Fibroblast of the aortic adventitia (primary cell): ENCODE measurements at places on chromosomes 2 and 18. TPM values are rescaled to one million over a fixed set of nuclear protein-coding genes. Genes with fewer than 3 reads are reported as not detected.

Gene MROH2A
- under 0.01 TPM in 1 of 2 replicates, not detected in the other for total RNA-seq

Gene MYCN
- not detected in 2 replicates for total RNA-seq

DNA sequence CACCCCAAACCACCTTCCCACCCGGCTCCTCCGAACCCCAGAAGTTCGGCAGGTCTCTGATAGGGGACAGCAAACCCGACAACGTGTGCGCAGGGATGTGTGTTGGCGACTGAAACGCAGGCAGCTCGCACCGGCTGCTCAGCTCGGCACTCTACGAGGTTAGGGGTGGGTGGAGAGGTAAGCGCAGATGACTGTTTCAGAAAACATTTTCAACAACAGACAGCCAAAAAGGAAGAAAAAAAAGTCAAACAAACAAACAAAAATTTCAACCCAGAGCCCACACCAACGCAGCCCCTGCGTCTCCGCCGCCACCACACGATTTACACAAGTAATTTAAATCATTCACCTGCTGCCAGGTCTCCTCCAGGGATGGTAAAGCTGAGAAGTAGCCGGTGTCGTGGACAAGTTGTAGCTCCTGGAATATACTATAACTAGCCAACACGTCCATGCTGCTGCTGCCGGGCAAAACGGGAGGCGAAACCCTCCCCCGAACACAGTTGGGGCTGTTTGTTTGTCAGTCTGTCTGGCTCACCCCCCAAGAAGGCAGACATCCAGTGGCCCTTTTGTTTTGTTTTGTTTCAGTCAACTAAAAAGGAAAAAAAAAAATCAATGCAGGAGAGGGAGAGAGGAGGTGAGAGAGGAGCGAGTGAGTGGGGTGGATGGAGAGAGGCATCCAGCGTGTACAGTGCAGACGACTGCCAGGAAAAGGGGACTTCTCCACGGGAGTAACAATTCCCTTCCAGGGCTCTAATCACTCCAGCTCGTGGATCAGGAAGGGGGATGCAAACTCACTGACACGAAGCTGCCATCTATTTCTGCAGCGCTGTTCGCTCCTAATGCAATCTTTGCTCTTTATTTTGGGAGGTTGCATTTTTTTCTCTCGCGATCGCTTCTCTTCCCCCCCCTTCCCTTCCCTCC is at the start of gene KLF7:
Gene KLF7 (minus strand): TSS at position 828 of the 918 bp plus-strand sequence. CDS start 380 bp downstream, at position 448.
- peak; percentile 51 for DNase-seq

GRCh38 chr2:108182489-108182888 is 57.3 kb upstream of the SULT1C3 start:
- peak; percentile 2 for DNase-seq

Gene GRB14
- 6.1 and 6.9 TPM in 2 replicates for total RNA-seq

Gene KIF1A
- under 0.01 TPM in 1 of 2 replicates, not detected in the other for total RNA-seq

DNA sequence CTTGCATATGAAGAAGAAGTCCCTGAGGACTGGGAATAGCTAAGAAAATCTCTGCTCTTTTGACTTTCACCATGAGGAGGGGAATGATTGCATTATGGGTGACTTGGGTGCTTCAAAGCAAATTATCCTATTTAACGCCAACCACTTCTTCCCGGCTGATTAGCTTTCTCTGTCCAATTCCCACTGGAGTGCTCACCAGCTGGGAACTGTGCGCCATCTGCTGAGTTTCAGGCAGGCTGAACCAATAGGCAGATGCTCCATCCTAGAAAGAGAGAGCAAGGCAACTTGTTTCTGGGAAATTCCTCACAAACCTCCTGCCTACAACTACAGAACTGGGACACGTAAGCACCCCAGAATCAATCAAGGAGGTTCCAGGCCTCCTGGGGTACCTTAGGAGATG is 49.4 kb downstream of the POLE4 start:
- DNase-seq: no peak

Gene GPR75
- total RNA-seq: 0.25 and 2.4 TPM in 2 replicates

DNA sequence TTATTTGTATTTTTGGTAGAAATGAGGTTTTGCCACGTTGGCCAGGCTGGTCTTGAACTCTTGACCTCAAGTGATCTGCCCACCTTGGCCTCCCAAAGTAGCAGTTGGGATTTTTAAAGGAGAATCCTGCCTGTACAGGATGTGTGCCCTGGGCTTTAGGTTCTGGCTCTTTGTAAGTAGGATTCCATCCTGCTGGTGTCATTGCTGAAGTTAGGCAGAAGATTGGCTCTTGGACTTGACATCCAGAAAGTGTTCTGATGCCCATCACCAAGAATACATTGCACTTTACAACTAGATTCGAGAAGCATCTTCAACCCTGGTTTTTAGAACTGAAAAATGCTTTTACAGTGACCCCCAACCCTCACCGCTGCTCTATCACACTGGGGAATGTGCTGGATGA is 4.4 kb upstream of the TWIST2 start:
- no peak for DNase-seq

DNA sequence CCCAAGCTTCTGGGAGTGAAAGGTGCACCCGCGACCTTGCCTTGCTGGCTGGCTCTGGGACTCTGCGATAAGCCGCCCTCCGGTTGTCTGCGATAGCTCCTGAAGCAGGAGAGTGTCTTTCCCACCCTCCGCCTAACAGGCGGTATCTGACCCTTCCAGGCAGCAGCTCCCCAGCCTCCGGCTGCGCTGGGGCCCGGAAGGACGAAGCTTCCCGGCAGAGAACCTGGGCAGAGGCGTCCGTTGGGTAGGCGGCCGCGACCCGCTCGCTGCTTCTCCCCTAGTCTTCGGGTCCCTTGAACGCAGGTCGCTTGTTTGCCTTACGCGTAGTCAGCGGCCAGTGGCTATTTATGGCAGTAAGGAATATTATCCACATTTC is 446 bp upstream of the RHBDD1 start:
- no peak for DNase-seq

- DNase-seq: no peak
Observed at GRCh38 chr2:65549257-65549627, 116.8 kb upstream of the SPRED2 start.

DNA sequence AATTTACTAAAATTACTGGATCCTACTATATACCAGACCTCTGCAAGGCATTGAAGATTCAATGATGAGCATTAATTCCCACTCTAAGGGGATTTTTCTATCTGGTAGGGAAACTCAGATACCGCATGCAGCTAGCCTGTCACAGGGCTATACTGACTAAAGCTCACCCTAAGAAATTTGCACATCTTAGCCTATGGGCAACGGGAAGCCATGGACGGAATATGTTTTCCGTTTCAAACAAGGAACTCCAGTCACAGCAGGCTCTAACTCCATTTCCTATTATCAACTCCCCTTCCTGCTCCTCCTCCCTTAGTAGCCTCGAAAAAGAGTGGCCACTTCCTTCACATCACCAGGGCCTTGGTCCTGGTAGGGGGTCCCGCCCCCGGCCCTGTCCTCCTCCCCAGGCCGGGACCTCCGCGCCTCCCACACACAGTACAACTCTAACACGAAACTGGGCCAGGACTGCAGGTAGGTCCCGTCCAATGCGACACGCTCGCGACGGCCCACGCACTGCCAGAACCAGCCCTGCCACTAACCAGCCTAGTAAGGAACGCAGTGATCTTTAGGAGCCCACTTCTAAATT is 659 bp upstream of the COX5B start:
- no peak for DNase-seq

DNA sequence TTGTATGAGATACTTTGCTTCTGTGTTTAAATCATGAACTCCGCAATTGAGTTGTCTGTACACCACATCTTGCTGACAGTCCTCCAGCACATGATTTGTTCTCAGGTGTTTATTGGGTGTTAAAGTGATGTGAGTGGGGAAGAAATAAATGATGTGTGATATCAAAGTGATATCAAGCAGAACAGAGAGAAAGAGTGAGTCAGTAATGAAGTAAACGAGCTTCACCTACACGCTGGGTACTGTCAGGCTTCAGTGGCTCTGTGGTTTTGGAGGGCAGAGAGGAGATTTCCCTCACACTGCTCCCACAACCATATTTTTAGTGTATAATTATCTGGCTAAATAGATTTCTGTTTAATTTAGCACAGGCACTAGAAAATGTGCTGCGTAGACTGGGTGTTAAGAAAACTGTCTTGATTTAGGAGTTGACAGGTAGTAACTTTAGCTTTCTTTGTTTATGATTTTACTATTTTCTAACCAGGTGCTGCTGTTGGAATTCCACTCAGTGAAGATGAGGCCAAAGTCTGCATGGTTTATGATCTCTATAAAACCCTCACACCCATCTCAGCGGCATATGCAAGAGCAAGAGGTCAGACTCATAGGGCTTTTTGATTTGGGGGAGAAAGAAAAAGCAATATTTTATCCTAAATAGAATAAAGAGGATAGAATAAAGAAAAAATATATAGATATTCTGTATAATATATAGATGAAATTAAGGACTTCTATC is 21.2 kb downstream of the ATIC start:
- DNase-seq: no peak

DNA sequence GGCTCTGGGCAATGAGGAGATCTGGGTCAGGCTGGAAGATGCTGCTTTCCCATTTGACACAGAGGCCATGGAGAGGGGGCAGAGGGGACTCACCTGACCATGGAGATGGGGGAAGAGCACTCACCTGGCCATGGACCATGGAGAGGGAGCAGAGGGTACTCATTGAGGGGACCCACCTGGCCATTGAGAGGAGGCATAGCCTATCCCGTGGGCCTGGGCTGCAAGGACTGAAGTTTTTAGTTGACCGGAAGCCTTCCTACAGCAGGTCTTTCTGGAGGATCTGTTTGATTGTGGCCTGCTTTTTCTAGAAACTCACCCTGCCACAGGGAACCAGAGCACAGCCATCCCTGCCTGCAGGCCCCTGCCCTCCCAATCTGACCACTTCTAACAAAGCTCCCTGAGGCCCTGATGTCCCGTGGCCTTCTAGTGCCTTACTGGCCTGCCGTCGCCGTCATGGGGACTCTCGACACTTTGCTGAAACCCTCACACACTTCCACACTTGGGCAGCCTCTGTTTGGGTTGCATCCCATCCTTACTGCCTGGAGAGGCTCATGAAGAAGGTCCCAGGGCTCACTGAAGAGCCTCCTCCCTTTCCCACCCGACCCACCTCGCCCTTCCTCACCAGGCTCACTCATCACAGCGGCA is 5.1 kb upstream of the PROM2 start:
- DNase-seq: no peak

- no peak for DNase-seq
Observed at GRCh38 chr2:237727363-237727762, 71.2 kb upstream of the RBM44 start.

DNA sequence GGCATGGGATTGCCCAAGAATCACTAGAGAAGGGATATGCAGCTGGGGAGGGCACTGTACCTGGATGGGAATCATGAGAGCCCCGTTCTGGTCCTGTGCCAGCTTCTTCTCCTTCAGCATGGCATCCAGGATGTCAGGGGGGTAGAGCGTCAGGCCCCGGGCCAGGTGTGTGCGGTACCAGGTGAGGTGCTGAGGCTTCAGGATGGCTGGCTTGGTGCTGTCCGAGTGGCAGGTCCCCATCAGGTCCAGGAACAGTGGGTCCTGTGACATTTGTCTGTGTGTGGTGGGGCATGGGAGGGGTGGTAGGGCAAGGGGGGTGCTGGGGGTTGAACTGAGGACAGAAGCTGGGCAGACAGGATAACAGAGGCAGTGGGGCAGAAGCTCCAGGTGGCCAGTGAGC is 13.2 kb downstream of the CFAP65 start:
- DNase-seq: no peak

DNA sequence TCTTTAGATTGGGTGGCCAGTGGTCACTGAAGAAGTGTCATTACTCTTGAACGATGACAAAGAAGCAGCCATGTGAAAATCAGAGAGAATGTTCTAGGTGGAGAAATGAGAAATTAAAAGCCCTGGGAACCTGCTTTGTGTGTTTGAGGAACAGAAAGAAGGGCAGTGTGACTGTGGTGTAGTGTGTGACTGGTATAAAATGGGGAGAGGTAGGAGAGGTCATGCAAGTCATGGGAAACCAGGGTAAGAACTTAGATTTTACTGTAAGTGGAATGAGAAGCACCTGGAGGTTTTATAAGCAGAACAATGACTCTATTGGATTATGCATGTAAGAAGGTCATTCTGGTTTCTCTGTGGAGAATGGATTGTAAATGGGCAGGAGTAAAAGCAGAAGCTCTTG is 12.2 kb downstream of the ICOS start:
- no peak for DNase-seq

DNA sequence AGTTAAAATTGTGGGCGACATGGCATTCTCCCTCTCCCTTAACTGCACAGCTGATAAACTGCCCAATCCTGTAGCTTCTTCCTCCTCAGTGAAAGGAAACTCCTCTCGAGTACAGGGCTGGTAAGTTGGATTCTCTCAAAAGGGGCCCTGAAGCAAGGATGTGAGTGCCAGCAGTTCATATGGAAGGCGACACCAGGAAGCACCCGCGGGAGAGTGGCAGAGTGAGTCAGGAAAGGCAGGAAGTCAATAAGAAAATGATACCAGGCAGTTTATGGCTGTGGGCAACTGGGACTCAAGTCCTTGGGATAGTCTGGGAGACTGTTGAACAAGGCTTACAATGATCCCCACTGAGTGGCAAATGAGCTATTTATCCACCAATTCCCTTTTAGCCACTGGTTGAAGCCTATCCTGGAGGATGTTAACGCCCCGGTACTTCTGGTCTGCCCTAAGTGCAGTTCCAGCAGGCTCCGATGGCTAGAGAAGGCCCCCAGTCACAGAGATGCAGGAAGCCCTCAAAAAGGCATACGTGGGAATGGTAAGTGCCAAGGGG is 34.8 kb downstream of the ABHD3 start:
- no peak for DNase-seq

- DNase-seq: no peak
Observed at GRCh38 chr18:52903857-52904256, 563.9 kb downstream of the DCC start.

Gene ZNF512
- 32.2 and 34.7 TPM in 2 replicates for total RNA-seq

GRCh38 chr2:172865422-172865821 is 129.8 kb downstream of the RAPGEF4 start:
- peak; percentile 14 for DNase-seq

DNA sequence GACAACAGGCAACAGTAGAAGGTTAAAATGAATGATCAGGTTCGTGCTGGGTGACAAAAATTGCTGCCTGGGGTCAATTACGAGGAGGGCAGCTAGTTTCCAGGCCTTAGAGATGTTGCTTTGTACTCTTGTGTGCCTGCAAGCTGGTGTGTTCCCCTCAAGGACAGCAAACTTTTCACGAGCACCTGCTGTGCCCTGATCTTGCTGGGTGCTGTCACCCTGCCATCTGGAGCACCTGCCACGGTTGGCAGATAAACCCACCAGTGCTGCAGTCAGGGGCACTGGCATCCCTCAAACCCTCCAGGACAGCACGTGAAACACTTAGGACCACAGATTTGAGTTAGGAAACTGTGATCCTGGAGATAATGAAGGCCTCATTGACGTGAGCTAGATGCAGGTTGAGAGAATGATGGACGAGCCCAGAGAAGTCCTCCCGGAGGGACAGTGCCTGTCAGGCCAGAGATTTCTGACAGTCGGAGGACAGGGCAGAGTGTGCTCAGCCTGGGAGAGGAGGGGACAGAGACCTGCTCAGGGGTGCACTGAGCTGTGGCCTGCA is 104.3 kb upstream of the RAB12 start:
- no peak for DNase-seq

DNA sequence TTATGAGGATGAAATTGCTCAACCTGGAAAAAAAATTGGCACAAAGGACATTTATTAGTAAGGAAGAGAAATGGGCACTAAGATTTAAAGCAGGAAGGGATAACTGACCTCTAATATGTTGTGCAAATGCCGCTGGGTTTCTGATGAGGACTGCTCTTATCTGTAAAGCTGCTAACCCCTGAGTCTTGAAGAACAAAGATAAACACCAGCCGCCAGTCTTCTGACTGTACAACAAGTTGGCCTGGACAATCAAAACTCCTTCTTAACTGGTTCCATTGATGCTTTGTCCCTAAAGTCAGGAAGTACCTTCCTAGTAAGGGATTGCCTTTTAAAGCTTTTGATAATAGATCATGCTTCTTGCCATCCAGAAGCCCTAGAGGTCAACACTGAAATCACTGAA is 301.8 kb downstream of the TRIB2 start:
- DNase-seq: no peak

GRCh38 chr2:118945881-118946280 is 3.9 kb downstream of the MARCO start:
- no peak for DNase-seq

Gene SCN7A
- under 0.01 and 4.7 TPM in 2 replicates for total RNA-seq
